Activated CD4-positive, alpha-beta T cell treated with anti-CD3 and anti-CD28 coated beads for 24 hours (primary cell): ENCODE measurements at places on chromosomes 5 and 9.

DNA sequence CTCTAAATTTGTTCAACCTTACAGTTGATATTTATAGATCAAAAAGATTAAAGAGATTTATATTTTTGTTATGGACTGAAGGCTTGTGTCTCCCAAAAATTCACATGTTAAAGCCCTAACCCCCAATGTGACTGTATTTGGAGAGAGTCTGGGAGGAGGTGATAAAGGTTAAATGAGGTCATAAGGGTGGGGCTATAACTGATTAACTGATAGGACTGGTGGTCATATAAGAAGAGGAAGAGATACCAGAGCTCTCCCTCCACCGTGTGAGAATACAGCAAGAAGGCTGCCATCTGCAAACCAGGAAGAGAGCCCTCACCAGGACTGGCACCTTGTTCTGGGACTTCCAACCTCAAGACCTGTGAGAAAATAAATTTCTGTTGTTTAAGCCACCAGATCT is 264.3 kb downstream of the ENC1 start:
- DNase-seq, result no peak

DNA sequence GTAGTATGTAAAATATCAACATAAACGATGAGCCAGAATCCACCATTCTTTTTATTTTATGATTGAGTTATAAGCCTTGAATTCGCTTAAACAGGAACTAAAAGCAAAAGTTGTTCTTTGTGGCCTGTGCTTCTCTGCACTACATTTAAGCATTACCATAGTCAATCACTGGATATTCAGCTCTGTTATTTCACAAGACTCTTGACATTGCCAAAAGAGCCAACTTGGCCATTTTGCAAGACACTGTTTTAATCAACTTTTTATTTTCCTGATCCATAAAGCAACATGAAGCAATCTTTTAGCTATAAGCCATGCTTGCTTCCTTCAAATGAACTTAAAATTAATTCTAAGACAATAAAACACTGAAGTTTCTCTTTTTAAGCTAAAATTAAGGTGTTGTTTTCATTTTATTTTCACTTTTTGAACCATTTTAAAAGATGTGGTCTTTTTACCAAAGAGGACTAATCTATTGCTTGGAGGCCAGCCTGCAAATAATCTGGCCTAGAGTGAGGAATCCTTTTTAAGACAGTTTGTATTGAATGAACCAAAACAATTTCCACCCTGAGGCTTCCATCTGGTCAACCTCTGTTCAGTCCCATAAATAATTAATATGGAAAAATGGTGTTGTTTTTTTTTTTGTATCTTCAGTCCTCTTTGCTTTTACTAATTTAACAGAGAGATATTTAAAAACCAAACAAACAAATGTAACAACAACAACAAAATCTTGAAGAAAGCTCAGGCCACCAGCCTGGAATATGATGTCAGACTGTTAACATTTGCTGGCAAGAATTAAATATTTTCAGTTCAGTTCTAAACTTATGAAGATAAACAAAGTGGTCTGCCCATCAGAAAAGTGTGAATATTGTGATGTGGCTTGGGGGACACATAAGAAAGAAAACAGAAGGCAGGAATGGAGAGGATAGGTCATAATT is 274.4 kb downstream of the MARCHF11 start:
- no peak for DNase-seq

DNA sequence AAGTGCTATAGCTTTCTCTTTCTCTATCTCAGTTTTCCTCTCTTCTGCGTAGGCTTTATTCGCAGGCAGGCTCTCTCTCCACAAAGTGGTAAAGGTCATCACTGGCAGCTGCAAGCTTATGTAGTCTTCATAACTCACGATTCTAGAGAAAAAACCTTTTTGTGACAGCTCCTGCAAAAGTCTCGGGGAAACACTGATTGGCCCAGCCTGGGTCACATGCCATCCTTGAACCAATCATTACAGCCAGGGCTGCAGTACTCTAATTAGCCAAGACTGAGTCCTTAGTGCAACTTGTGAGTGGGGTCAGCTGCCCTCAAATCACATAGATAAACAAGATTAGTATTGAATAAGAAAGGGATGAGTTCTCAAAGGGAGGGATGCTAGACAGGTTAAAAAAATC is 18.3 kb upstream of the FRMPD1 start:
- no peak for DNase-seq

DNA sequence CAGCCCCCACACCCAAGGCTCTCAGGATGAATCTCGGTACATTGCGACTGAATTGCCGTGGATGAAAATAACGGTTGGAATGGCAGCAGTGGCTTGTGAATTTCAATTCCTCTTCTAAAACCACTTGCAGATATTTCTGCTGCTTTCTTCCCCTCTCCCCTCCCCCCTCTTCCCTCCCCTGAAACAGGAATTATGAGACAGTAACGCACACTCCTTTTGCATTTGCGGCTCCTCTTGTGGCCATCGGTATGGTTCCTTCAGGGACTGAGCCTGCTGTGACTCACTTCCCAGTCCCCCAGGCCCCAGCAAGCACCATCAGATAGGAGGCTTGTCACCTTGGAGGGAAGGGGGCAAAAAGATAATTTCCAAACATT is 9.7 kb downstream of the DCANP1 start:
- DNase-seq, result no peak

- no peak for DNase-seq
Measured at GRCh38 chr5:101915554-101915953, 380.5 kb downstream of the SLCO4C1 start.

DNA sequence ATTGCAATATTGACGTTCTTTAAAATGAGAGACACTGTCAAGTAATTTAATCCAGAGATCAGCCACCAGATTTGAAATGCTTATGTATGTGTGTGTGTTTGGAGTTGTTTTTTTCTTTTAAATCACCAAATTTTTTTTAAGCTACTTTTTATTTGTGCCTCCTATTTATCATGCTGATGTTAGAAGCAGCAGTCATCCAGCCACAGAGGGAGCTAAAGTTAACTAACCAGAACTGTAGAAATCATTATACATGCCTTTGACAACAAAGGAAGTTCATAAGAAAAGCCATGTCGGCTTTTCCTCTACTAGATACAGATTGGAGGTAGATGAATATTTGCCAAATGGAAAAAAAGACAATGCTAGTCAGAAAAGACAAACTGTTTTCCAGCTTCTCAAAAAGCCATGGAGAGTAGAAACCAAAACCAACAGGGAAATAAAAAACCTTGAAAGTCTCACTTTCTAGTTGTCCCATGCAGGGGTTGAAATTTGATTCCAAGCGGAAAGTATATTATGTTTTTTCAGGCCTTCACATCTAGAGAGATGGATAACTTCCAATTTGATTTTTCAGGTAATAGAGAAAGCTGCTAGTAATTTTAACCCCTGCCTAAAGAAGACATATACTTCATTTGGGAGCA is 4.5 kb downstream of the PURA start:
- no peak for DNase-seq

DNA sequence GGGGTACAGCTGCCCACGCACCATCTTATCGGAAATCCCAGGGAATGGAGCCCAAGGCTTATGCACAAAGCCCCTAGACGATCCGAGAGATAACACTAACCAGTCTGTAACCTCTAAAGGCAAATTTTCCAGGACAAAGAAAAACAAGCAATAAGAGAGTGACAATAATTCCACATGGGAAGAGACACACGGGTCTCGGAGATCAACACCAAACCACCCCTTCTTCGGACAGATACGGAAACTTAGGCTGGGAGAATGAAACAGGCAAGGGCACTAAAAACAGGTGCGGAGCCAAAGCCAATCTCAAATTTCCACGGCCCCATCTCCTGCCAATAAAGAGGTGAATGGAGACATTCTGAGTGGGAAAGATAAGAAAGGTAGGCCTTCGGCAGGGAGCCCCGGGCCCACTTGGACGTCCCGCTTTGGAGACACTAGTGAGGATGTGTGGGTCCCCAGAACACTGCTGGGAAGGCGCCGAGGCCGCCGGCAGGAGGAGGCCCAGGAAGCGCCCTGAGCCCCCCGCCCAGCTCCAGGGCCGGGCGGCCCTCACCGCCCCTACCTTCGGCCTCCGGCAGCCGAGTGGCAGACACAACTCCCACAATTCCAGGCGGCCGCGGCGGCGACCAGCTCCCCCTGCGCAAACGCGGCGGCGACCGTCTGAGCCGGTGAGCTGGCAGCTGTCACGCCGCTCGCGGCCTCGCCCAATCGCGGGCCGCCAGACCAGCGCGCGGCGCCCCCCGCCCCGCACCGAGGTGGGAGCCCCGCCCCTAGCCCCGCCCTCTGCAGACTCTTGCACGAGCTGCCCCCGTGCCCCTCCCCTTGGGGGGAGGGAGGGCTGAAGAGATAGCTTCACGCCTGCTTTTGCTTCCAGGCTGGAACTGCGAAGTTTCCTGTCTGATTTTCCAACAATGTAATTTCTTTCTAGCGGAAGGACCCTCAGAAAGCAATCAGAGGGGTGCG is at the start of gene SIL1:
SIL1 (minus strand) TSS at position 659 of the 960 bp plus-strand sequence. CDS start 70,525 bp downstream, outside the sequence.
- DNase-seq, result peak; percentile 97

DNA sequence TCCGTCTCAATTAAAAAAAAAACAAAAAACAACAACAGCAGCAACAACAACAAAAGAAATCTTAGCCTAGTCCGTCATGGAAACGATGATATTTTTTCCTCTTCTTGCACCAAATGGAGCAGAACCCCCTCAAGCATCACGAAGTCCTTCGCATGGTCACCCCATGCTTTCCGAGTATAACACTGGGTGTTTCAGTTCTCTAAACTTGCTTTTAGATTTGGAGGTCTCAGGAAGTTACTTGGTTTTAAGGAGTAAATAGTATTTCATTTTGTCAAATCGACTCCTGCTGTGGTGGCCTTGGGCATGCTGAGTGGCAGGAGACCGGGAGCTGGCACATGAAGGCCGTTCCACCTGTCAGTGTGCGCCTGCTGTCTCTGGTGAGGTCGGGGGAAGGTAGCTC is 118.5 kb upstream of the CACNA1B start:
- DNase-seq, result no peak
